Stimulated activated CD4-positive, alpha-beta T cell treated with anti-CD3 and anti-CD28 coated beads, Interleukin-1b, Interleukin-23, amount 100 ng/mL, for 24 hours (primary cell): ENCODE measurements at places on chromosomes 11 and 22.

GRCh38 chr22:28279888-28280287, 360.8 kb upstream of the PITPNB start:
- DNase-seq = no peak

GRCh38 chr11:111531136-111531535, 9.4 kb upstream of the LAYN start:
- no peak for DNase-seq

DNA sequence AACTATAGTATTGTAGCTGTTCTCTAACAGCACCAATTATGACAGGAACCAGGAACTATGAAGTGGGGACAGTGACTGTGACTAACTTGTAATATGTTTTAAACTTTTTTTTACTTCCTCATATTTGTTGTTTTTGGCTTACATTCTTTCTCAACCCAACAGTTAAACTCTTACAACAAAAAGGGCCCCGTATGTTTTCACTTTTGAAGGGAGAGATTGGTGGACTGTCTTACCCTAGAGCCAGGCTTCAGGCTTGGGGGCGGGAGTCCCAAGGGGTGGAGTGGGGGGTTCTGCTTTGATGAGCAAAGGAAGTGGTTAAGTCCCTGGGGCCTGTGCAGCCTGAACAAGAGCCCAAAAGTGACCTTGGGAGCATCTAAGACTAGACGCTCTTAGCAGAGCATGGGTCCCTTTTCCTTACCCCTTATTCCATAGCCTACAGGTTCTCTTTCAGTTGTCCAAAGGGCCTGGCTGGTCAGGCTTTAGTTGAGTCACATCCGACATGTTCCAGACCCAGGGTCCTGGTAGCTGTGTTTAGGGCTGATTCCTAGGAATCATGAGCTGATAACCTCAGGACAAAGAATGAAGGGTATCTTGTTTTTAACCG, 38.8 kb downstream of the STIM1 start:
- no peak for DNase-seq

- no peak for DNase-seq
Measured at GRCh38 chr11:46912526-46913150, 5.7 kb downstream of the LRP4 start.

- no peak for DNase-seq
Measured at GRCh38 chr22:39623603-39624500, 53.3 kb downstream of the CACNA1I start.

DNA sequence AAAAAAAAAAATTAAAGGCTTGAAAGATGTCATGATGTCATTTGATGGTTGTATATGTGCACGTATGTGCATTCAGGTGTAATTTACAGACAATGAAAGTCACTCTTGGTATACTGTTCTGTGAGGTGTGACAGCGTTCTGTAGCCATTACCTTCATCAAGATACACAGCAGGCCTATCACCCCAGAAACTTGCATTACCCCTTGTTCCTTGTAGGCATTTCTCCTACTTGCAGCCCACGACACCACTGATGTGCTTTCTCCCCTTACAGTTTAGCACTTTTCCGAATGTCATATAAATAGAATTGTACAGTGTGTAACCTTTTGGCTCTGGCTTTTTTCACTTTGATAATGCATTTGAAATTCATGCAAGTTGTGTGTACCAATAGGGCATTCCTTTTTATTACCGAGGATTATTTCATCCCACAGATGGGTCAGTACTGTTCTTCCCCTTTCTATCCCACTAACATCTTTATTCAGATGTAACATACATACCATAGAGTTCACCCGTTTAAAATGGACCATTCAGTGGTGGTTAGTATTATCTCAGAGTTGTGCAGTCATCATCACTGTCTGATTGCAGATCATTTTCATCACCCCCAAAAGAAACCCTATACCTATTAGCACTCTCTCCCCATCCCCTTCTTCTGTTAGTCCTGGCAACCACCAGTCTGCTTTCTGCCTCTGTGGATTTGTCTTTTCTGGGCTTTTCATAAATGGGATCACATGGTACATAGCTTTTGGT, 30.3 kb downstream of the BCR start:
- no peak for DNase-seq

DNA sequence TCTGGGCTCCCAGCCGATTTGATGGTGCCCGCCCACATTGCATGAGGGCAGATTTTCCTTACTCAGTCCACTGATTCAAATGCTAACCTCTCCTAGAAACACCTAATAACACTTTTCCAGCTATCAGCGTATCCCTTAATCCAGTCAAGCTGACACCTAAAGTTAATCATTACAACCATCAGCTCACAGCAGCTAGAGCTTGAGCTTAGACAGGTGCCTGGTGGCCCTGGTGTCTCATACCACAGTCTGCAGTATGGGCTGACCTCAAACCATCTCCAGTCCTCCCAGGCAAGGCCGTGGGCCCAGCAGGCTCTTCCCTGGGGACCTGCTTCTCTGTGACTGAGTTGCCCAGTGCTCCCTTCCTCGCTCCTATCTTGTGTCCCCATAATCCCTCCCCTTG, 174.4 kb upstream of the NECTIN1 start:
- DNase-seq = no peak

- no peak for DNase-seq
Measured at GRCh38 chr22:50161508-50162390, 8.8 kb upstream of the PANX2 start.

GRCh38 chr11:58497951-58498350, 10.0 kb downstream of the OR5B21 start:
- no peak for DNase-seq

GRCh38 chr11:12995188-12995587, 13.9 kb upstream of the RASSF10 start:
- DNase-seq = no peak
